Left ventricle myocardium superior (tissue), 1 donor: ENCODE measurements at places on chromosomes 4 and X.
A peak's percentile ranks its signal among the peaks of the same experiment; 100 is the strongest.

GRCh38 chr4:20126906-20127305, 124.8 kb upstream of the SLIT2 start:
- DNase-seq = no peak

- no peak for DNase-seq
Measured at GRCh38 chr4:151239608-151240007, 37.4 kb upstream of the PRSS48 start.

DNA sequence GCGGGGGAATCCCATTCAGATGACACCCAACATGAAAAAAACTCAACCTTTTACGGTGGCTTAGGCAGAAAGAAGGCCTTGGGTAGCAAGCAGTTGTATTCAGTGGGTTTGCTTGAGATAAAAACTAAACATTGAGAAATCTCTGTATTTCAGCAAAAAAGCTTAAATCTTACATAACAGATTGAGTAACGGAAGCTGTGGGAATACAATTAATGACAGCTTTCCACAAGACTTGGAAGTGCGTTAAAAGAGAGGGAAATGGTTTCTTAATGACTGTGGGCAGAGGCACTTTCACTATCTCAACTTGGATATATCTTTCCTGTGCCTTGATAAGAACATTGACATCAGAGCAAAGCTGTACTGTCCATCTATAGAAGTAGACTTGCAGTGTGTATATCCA, 418.5 kb upstream of the HS3ST1 start:
- no peak for DNase-seq

DNA sequence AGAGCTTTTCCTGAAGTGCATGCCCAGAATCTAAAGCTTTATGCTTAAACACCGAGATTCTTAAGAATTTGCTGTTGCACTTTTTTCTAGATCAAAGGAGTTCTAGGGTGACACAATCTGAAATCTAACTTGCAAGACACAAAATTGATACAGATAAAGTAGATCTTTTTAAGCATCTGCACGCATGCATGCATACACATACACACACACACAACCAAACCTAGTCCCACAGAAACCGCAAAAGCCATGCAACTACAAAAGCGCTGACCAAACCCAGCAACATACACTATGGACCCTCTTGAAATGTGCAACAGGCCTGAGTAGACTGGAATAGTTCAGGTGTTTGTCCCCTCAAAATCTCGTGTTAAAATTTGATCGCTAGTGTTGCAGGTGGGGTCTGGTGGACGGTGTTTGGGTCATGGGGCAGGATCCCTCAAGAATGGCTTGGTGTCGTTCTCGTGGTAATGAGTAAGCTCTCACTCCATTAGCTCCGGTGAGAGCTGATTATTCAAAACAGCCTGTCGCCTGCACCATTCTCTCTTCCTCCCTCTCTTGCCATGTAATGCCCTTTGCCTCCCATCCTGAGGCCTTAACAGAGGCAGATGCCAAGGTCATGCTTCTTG, 52.7 kb downstream of the IRF2 start:
- DNase-seq = no peak

DNA sequence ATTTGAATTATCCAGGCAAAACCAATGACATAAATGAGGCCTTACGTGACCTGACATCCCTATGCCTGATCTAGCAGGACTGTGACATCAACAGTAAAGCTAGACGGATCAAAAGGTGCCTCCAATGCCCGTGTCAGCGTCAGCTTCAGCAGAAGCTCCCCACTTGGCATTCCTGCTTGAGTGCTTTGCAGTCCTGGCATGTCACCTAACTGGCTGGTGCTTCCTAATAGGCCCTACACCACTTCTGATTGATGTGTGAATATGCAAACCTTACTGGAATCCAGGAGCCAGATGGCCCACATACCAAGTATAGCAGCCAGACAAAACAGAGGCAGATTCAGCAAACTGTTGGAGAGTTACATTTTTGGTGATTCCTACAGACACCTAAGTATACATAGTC, 224.2 kb downstream of the DMD start:
- DNase-seq = peak; percentile 42

- DNase-seq = no peak
Measured at GRCh38 chr4:55002431-55002830, 123.0 kb downstream of the KDR start.

GRCh38 chrX:40175511-40176350, 78.0 kb upstream of the BCOR start:
- DNase-seq = peak; percentile 83
